ENCODE measurements at places on chromosomes 1 and 21.

- DNase-seq, result no peak
Measured at GRCh38 chr1:55301912-55302311, 86.7 kb upstream of the USP24 start.

DNA sequence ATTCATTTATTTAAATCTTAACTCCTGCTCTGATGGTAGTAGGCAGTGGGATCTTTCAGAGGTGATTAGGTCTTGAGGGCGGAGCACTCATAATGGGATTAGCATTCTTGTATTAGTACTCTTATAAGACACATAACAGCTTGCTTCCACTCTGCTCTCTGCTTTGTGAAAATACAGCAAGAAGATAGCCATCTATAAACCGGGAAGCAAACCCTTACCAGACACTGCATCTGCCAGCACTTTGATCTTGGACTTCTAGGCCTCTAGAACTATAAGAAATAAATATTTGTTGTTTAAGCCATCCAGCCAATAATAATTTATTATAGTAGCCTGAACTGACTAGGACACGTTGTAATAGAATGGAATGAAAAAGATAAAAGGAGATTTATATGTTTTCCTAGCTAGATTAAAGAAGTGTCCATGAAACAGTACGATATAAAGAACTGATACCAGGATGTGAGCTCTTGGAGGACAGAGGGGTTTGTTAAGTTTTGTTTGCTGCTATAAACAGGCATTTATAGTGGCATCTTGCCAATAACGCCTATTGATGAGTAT, 869.9 kb downstream of the MRPL39 start:
- DNase-seq, result no peak

DNA sequence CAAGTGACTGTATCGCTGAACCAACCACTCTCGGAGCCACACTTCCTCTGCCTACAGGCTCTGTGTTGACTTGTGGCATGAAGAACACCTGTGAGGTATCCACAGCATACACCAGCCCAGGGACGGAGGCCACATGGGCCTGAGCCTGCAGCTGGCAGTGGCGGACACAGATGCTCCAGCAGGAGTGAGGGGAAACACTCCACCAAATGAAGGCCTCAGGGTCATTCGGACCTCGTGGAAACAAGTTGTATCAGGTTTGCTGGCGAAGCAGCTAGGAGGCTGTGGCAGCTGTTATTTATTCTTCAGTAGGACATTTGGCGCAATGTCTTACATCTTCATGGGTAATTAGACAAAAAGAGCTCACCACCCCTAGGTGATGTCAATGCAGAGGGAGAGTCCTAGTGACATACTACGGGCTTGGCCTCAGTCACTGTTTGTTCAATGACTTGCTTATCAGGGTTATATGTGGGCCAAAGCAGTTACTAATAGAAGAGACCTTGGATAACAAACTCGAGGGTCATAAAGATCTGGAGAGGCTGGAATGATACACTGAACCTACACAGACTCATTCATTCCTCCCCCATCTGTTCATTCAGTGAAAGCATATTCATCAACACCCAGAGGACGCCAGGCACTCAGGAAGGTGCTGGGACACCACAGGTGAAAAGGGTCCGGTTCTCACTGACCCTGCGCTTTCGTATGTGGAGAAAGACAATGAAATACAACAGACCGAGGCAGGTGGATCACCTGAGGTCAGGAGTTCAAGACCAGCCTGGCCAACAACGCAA, 11.6 kb upstream of the ETS2 start:
- no peak for DNase-seq

GRCh38 chr1:203186091-203186445, 436 bp downstream of the CHI3L1 start:
- no peak for DNase-seq

DNA sequence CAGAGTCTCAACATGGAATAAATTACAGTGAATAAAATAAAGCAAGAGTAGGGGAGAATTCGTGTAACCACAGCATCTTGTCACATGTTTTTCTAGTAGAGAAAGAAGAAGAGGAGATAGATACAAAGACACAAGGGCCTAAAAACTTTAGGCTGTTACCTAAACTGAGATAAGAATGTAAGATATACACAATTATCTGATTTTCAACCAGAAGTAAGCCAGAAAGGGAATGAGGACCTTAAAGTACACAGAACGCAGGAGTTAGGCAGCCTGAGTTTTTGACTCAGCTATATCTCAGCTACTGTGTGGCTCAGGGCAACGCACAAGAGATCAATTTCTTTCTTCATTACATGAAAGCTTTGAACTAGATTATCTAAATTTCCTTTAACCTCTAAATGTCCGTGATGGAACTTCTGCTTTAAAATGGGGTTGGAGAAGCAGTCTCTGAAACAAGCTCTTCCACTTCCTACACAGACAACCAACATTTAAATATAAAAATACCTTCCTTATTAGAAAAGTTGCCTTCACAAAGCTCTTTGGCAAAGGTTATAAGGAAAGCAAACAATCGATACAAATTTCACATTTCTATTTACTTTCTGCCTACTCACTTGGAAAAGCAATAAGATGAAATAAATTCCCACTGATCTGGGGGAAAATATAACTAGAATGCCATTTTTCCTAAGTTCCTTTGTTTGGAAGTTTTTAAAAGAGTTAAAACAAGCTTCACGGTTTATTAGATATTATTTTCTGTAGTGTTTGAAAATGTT, 5.2 kb upstream of the RGS13 start:
- DNase-seq, result no peak

GRCh38 chr1:24929398-24930259, 447 bp downstream of the RUNX3 start:
- DNase-seq, result no peak

All from pons (tissue), 1 donor.